ENCODE measurements at places on chromosomes 16 and 17. TPM values are rescaled to one million over a fixed set of nuclear protein-coding genes. Genes with fewer than 3 reads are reported as not detected.
A peak's percentile ranks its signal among the peaks of the same experiment; 100 is the strongest.

TLCD3A gene
- total RNA-seq: 5.8 TPM

GRCh38 chr17:50201276-50201854, at the start of gene COL1A1:
TSS of gene COL1A1 (minus strand) at chr17:50201631. CDS start at chr17:50201513, 118 bp downstream.
- DNase-seq: no peak

OR1E1 gene
- total RNA-seq: not detected

DNA sequence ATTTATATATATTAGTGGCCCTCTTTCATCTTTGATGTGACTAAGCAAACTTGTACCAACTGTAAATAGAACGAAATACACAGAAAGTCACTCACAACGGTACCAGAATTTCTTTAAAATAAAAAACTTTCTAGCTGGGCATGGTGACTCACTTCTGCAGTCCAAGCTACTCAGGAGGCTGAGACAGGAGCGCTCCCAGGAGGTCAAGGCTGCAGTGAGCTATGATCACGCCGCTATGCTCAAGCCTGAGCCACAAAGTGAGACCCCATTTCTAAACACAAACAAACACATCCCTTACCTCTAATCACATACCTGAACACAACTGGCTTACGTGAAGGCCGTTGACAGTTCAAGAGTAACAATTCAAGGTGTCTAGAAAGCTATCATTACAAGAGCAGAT, 29.7 kb downstream of the STAT5B start:
- DNase-seq: no peak

DNA sequence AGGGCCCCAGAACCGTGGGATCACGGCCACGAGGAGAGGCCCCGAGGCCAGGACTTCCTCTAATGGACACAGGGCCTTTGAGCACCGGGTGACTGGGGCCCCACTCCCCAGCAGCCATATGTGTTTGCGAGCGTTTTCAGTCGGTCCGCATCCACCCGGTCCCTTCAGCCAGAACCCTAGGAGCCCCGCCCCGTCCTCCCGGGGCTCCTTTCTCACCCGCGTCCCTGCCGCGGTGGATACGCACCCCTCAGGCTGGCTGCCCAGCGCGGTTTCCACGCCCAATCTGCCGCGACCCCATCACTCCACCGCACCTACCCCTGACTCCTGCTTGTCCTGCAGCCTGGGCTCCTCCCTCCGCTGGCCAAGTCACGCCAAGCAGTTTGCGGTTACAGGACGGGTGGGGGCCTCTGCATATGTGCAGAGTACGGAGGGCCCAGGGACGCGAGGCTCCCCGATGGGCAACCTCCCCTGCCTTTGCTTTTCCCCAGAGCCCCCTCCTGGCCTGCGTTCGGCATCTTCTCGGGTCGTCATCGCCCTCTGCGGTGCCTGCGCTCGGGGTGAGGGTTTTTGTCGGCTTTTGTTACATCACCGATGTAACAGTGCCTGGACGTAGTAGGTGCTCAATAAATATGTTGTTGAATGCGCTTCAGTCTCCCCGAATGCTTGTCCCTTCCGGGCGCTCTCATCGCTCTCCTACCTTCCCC, 1.0 kb upstream of the TTYH2 start:
- DNase-seq: no peak

- DNase-seq: no peak
Observed at GRCh38 chr17:75639771-75640555, 6.7 kb downstream of the SMIM5 start.

DNA sequence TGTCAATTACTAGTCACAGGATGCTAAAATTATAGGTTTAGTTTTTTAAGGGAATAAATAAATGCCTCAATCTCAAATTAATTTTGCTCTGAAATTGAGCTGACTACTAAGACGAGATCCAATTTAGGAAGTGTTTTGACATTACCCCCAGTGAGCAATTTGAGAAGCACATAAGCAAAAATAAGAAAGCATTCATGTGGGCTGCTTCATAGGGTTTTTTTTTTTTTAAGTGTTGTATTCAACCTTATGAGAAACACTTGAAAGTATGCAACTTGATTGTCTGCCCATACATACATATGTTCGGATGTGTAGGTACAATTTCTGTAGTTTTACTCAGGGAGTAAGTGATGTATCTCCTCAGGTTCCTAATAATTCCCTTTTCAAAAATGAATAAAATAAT, 77.6 kb downstream of the PRKCA start:
- DNase-seq: no peak

DNA sequence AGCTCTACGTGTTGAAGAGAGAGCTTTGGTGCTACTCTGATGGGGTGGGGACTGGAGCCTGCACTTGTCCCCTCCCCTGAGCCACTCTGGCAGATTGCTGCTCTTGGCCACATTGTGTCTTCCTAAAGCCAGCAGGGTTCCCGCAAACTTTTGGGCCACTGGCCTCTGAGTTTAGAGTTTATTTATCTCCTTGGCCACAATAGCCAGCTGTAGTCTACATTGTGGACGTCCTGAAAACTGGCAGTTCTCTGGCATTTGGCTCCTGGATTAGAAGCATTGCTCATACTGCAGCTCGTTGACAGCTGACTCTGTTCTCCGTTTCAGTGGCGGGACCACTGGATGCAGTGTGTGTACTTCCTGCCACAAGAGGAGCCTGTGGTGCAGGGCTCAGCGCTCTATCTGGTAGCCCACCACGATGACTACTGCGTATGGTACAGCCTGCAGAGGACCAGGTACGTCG, 34.6 kb downstream of the PRMT7 start:
- DNase-seq: no peak

ANKRD13B gene
- total RNA-seq: 12.3 TPM

DNA sequence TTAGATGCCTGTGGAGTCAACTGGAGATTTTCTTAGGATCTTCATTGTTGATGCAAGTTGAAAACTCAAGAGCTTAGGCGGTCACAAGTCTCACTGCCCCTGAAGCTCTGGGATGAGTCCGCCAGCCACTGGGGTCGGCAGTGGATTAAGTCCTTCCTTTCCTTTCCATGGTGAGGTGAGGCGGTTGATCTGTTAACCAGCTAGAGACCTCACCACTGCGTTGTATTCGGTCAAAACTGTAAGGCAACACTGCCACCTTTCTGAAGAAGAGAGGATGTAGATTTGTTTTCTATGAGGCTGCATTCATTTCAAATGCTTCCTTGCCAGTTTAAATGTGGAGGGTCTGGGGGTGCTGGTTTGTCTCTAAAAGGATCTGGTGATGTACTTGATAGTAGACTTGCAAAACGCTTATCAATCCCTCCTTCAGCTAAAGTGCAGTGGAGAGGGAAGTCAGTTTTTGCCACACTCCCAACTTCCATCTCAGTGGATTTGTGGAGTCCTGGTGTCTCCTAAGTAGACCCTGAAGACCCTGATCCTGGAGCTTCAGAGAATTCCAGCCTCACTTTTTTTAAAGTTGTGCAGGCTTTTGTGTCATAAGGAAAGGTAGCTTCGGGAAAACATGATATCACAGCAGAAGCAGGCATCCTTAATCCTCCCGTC, 1.7 kb downstream of the MYOCD start:
- no peak for DNase-seq

- DNase-seq: no peak
Observed at GRCh38 chr17:59733697-59734096, 26.2 kb downstream of the VMP1 start.

DNA sequence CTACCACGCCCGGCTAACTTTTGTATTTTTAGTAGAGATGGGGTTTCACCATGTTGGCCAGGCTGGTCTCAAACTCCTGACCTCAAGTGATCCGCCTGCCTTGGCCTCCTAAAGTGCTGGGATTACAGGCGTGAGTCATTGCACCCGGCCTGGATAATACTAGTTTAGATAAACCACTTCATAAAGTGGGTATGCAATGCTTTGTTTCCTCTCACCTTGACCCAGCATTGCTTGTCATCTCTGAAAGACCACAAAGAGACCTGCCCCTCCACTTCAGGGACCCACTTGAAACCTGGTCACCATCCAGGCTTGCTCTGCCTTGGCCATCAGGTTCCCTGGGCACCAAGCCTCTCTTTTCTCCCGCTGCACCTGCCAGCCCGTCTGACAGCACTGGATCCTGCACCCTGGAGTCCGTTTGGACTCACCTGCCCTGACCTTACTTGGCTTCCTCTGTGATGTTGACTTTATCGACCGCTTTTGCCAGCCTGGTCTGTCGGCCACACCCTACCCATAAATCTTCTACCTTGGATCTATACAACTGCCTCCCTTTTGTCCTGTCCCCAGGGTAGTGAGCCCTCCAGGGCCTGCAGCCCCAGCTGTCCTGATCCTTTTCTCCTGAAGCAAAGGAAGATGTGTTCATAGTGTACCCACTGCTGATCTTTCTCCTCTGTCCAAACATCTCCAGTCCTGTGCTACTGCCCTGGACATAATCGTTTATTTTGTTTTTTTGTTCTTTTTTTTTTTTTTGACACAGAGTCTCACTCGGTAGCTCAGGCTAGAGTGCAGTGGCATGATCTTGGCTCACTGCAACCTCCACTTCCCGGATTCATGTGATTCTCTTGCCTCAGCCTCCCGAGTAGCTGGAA, 12.7 kb upstream of the ZG16 start:
- no peak for DNase-seq

DNA sequence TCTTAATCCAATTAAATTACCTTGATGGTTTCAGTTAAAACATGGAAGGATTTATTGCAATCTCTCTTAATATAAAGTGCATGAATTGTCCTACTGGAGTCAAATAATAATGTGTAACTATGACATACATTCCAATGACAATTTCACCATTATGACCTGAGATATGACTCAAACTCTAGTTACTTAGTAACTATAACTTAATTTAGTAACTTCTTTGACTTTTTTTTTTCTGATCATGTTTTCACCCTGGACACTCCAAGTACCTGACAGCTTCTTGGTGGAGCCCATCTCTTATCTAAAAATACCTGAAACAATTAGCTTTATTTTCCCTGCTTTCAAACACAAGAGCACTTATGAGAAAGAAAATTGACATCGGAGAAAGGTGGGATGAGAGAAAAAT, 123.7 kb downstream of the STX8 start:
- DNase-seq: no peak

GRCh38 chr16:86074651-86075487, 175.9 kb downstream of the IRF8 start:
- DNase-seq: no peak

- peak; percentile 64 for DNase-seq
Observed at GRCh38 chr17:39002991-39003715, 36.0 kb upstream of the FBXO47 start.

RHBDL1 gene
- 1.5 TPM for total RNA-seq

DNA sequence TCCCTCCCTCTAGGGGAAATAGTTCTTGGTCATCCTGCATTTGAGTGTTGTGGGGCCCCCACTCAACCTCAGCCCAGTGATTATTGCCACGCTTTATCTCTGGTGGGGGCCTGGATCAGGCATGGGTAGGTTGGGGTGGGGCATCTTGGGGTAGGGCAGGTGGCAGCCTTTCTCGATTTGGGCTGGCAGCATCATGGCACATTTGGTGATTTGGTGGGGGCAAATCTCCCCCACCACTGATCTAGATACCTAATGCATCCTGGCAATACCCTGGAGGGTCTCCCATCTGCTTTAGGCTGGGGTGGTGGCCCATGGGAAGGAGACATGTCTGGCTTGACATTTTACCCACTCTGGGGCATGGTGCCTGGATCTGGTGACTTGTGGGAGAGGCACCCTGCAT, 40.2 kb downstream of the NLRP1 start:
- DNase-seq: no peak

GRCh38 chr16:81863630-81864352, 84.7 kb downstream of the PLCG2 start:
- DNase-seq: no peak

EFCAB13 gene
- 3.5 TPM for total RNA-seq

DNA sequence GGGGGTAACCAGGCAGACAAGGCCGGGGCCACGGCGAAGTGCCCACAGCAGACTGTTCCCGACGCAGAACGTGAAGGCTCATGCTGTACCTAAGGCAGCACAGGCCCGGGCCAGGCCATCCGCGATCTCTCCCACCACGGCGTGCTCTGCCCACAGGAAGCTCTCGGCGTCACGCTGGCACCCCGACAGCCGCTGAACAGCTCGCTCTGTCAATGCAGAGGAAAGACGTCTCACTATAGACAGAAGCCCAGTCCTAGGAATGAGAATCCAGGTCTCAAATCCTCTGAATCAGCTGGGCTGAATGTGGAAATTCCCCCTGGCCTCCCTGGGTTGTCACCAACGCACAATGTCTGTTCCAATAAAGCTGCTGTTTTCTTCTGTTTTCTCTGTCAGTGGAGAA, 21.4 kb downstream of the SERPINF1 start:
- no peak for DNase-seq

DNA sequence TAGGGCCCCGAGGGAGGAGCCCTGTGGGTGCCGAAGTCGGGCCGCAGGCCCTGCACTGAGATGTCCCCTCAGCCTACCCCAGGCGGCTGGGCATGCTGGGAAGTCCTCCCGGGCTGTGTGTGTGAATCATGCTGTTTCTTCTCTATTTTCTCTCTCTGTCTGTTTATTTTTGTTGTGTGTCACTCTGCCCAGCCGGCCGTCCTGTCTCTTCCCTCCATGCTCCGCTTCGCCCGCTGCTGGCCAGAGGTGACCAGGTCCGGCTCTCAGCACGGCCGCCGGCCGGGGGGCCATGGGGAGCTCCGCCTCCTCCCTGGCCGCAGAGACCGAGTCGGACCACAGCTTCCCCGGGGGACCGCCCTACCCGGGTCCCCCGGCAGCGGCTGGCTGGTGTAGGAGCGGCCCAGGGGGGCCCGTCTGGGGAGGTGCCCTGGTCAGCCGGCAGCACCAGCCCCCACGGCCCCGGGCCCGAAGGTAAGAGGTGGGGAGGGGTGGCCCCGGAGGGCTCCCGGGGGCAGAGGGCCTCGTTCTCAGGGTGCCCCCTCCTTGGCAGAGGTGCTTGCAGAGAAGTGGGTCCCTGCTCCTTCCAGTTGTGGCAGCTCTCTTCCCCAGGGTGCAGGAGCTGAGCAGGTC, 12.5 kb downstream of the CAPN15 start:
- no peak for DNase-seq

Measured in activated CD4-positive, alpha-beta T cell treated with anti-CD3 and anti-CD28 coated beads, Interleukin-2, amount 10 ng/mL, durations not matched to agents 7 days and 5 days (primary cell).